ENCODE measurements at places on chromosomes 4 and X.

DNA sequence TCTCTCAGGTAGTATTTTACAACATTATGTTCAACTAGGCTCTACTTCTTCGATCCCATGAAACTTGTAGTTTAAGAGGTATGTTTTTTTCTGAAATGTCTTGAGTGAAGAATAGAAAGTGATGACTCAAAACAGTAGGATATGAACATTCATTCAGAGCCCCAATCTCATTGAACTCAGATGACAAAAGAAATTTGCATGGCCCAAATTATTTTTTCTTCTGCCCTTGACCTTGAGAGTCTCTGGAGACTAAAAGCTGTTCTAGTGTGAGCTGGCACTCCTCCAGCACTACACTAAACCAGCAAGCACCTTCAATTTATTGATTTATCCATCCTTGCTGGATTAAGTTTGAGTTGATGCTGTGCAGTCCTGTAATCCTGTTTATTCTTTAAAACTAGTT, 4.0 kb downstream of the DCLK2 start:
- DNase-seq, result no peak

GRCh38 chr4:96343836-96344235, 503.9 kb downstream of the PDHA2 start:
- no peak for DNase-seq

- DNase-seq, result peak; percentile 22
Measured at GRCh38 chr4:80125252-80126177, 52.5 kb upstream of the ANTXR2 start.

- DNase-seq, result no peak
Measured at GRCh38 chr4:26238426-26238777, 82.4 kb upstream of the RBPJ start.

GRCh38 chrX:135931644-135932487, 38.4 kb downstream of the SAGE1 start:
- DNase-seq, result no peak

GRCh38 chr4:20386906-20387305, 135.2 kb downstream of the SLIT2 start:
- no peak for DNase-seq

GRCh38 chr4:184012937-184013336, 107.8 kb downstream of the STOX2 start:
- no peak for DNase-seq

- DNase-seq, result no peak
Measured at GRCh38 chr4:128379860-128380259, 92.2 kb upstream of the PGRMC2 start.

DNA sequence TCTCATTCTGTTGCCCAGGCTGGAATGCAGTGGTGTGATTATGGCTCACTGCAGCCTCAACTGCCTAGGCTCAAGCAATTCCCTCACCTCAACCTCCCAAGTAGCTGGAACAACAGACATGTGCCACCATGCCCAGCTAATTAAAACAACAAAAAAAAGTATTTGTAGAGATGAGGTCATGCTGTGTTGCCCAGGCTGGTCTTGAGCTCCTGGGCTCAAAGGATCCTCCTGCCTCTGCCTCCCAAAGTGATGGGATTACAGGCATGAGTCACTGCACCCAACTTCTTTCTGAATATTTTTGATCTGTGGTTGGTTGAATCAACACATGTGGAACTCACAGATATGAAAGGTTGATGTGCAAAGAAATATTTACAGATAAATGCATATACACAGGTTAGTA, 18.5 kb upstream of the SEPTIN11 start:
- DNase-seq, result no peak

- DNase-seq, result no peak
Measured at GRCh38 chrX:53257166-53257565, 24.2 kb downstream of the IQSEC2 start.

DNA sequence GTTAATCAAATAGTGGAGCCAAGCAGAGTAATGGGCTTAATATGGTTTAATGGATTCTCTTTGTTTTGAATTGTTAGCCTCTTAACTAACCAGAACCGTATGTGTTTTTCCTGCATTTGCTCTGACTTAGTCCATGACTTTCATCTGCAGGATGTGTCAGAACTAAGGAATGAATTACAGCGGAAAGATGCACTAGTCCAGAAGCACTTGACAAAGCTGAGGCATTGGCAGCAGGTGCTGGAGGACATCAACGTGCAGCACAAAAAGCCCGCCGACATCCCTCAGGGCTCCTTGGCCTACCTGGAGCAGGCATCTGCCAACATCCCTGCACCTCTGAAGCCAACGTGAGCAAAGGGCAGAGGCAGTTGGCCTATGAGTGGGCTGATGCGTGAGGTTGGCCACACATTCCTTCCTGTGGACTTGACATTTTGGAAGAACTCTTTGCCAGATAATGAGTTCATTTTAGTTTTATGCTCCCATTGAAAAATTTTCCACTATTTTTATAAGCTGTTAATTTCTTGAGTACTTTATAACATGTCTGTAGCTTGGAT, 9.1 kb downstream of the MED28 start:
- no peak for DNase-seq

DNA sequence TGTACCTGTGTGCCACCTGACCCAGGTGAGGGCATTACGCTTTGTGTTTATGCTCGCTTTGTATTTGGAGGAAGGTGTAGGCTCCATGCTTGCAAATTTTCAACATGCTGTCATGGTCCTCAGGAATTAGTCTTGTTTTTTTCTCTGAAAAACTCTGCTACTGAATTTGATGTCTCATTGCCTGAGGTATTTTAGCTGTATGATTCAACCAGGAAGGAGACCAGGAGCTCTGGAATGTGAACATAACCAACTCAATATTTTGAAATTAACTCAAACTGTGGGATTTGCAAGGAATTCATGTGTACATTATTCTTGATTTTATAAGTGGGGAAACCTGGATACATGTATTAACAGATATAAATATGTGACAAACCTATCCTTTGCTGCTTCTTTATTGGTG, 134.1 kb downstream of the SLC4A4 start:
- DNase-seq, result no peak

- no peak for DNase-seq
Measured at GRCh38 chr4:147855571-147856009, 123.7 kb downstream of the ARHGAP10 start.

DNA sequence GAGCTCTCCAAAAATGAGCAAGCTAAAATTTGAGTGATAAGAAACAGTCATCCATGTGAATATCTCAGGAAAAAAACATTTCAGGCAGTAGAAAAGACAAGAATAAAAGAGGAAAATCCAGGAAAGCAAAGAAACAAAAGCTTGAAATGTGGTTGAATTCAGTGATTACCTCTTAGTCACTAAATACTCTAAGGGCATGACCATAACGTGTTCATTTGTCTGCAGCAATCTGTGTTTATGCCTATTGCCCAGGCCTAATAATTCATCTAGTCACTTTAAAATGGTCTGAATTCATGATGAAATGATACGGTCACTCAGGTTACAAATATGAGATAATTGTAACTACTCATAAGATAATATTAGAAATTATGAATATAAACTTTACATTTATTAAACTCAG, 837.9 kb downstream of the STPG2 start:
- DNase-seq, result no peak

DNA sequence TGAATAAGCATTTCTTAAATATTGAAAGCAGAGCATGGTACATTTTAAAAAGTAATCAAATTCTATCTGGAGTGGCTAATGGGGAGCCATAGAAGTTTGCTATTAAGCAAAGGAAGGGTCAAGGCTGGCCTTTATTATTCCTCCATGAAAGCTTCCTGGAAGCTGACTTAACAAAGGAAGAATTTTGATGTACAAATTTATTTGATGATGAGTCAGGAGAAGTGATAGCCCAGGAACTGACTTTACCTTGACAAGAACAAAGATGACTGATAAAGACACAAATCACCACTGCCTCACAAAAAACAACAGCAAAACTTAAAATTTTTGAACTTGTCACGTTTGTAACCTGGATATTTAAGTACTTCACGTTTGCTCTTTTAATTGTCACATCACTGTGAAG, 872.1 kb downstream of the PCDH7 start:
- DNase-seq, result no peak

GRCh38 chr4:6402566-6403399, 69.6 kb downstream of the PPP2R2C start:
- no peak for DNase-seq

DNA sequence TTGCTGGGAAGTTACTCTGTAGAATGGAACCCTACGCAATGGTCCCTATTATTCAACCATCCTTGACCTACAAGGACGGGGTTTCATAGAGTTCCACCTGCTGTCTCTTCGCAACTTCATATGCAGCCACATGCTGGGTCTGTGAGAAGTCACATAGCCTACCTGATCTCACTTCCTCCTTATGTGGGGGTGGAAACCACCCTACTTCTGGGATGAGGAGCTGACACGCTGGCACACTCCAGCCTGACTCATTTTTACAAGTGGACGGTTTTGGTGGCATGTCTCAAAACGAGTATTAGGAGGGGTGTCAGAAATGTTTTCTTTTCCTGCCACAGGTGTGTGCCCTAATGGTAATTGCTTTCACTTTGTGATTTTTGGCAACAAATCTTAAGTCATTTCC, 36.8 kb upstream of the ARSD start:
- no peak for DNase-seq

- no peak for DNase-seq
Measured at GRCh38 chrX:74814681-74815080, 110.6 kb downstream of the NEXMIF start.

DNA sequence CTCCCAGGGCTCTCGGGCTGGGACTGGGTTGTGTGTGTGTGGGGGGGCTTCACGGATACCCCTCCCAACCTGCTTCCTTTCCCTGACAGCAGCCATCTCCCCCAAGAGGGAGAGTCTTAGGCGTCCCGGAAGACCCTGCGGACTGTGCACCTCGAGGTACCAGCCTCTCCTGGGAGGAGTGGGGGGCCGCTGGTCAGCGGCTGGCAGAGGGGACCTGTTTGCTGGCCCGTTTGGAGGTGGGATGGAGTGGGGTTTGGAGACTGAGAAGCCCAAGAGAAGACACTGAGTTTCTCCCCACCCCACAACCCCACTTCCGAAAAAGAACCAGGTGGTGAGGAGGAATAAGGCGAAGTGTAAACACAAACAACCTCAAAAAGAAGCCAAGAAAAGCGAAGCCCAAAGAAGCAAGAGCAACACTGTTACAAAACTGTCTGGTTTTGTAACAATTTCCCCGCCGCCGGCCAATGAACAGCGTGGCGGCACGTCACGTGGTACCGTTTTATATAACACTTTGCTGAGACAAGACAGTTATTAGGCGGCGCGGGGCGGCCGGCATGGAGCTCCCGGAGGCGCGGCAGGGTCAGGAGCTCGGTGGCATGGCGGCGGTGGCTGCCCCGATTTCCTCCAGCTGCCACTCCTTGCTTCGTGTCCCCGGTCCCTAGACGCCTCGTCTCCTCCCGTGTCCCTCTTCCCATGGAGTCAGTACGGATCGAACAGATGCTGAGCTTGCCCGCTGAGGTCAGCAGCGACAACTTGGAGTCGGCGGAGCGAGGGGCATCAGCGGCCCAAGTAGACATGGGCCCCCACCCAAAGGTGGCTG, at the start of gene LONRF3:
LONRF3 (plus strand) TSS at position 531 of the 820 bp plus-strand sequence; CDS start at position 694, 163 bp downstream.
- DNase-seq, result peak; percentile 20

DNA sequence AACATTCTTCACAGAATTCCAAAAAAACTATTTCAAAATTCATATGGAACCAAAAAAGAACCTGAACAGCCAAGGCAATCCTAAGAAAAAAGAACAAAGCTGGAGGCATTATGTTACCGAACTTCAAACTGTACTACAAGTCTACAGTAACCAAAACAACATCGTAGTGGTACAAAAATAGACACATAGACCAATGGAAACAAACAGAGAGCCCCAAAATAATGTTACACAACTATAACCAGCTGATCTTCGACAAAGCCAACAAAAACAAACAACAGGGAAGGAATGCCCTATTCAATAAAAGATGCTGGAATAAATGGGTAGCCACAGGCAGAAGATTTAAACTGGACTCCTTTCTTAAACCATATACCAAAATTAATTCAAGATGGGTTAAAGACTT, 1189.6 kb downstream of the PCDH18 start:
- no peak for DNase-seq

- DNase-seq, result no peak
Measured at GRCh38 chr4:74969507-74970474, 36.9 kb downstream of the PARM1 start.

- no peak for DNase-seq
Measured at GRCh38 chr4:88391703-88392102, 13.1 kb downstream of the HERC6 start.

GRCh38 chrX:110086916-110087484, 84.1 kb downstream of the TMEM164 start:
- no peak for DNase-seq

- no peak for DNase-seq
Measured at GRCh38 chrX:64093761-64094160, 111.7 kb downstream of the AMER1 start.

DNA sequence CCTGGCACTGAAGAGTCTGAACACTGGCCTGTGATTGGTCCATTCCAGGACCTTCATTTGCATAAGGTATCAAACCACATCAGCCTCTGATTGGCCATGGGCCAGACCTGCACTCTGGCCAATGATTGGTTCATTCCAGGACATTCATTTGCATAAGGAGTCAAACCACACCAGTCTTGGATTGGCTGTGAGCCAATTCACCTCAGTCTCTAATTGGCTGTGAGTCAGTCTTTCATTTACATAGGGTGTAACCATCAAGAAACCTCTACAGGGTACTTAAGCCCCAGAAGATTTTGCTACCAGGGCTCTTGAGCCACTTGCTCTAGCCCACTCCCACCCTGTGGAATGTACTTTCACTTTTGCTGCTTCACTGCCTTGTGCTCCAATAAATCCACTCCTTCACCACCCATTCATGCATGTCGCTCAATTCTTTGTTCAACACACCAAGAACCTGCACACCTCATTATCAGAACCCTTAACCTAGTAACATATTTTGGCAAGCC, 14.2 kb upstream of the HERC5 start:
- no peak for DNase-seq

DNA sequence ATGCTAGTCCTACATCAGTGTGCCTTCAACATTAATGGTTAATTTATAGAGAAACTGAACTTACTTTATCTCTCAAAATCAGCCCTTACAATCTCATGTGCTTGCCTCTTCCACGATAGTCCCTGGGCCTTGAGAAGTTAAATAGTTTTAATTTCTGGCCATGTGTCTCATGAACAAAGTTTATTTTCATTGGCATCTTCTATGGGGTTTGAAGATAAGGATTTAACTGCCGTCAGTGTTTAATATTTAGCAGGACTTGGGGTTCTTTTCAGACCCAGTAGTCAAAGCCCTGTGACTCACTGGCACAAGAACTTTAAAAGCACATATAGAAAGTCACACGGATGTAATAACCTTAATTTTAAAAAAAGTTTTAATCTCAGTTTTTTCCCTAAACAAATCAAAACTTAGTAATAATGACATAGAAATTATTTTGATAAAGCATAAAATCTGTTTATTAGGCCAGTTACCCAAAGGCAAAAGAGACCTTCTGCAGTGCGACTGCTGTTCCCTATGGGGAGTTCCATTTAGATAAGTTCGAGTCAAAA, 10.1 kb upstream of the MPP1 start:
- no peak for DNase-seq

GRCh38 chr4:24956091-24956490, 43.2 kb upstream of the CCDC149 start:
- no peak for DNase-seq

DNA sequence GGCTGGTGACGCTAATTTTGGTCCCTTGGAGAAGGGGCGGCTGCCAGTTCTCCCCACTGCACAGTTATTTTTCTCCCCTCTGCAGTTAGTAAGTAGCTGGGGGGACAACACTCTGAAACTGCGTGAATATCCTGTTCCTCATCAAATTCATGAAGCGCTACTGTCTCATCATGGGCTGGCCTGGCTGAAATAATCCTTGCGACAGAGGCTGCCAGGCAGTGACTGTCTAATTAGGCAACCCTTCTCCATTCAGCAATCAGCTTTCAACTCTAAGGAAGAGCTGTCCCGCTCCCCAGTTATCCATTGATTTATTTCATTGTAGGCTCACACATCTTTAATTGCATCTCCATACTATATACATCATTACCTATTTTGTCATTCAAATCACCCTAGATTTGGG, 8.2 kb downstream of the SH3TC1 start:
- no peak for DNase-seq
